ENCODE measurements at places on chromosomes 2 and 18.

GRCh38 chr2:143477714-143478443 lies 348.7 kb downstream of the ARHGAP15 start:
- no peak for DNase-seq

DNA sequence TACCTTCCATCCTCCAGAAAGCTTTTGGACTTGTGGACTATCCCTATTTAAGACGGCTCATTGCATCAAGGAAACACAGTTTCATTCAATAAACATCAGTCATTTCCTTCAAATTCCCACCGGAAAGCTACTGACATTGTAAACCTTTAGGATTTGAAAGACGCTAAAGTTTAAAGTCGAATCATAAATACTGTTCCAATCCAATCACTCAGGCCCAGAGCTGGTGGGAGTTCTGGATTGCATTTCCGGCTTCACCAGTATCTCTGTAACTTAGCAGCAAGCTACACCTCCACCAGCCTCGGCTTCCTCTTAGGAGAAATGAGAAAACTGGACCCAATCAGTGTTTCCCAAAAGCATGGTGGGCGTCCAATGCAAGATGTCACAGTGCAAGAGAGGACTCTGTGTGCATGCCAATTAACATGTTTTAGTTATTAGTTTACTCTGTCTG lies 1.6 kb downstream of the WDFY1 start:
- DNase-seq = no peak

- no peak for DNase-seq
Observed at GRCh38 chr2:201046881-201047280, 24.6 kb downstream of the HYCC2 start.

GRCh38 chr2:44918095-44918775 lies 23.3 kb upstream of the SIX3 start:
- no peak for DNase-seq

- peak; percentile 51 for DNase-seq
Observed at GRCh38 chr18:22032392-22032961, 136.9 kb upstream of the GATA6 start.

GRCh38 chr2:198874472-198874858 lies 583.3 kb downstream of the SATB2 start:
- DNase-seq = no peak

GRCh38 chr2:19416784-19417684 lies 58.6 kb upstream of the OSR1 start:
- no peak for DNase-seq

- peak; percentile 6 for DNase-seq
Observed at GRCh38 chr2:55519938-55520885, 694 bp downstream of the CFAP36 start.

DNA sequence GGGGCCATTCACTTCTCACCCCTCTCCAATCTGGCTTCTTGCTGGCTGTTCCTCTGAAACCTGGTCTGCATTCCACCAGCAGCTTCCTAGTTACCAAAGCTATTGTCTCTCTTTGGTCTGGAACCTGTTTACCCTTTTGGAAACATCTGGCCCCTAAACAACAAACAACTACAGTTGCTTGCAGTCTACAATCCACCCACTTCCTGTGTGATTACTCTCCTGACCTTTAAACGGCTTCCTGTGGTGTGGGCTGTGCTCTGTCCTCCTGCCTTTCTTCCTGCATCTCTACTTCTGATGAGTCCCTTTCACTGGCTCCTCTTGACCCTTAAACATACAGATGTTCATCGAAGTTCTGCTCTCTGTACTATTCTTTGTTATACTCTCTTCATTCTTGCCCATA lies 303.8 kb downstream of the TDRD15 start:
- DNase-seq = no peak

DNA sequence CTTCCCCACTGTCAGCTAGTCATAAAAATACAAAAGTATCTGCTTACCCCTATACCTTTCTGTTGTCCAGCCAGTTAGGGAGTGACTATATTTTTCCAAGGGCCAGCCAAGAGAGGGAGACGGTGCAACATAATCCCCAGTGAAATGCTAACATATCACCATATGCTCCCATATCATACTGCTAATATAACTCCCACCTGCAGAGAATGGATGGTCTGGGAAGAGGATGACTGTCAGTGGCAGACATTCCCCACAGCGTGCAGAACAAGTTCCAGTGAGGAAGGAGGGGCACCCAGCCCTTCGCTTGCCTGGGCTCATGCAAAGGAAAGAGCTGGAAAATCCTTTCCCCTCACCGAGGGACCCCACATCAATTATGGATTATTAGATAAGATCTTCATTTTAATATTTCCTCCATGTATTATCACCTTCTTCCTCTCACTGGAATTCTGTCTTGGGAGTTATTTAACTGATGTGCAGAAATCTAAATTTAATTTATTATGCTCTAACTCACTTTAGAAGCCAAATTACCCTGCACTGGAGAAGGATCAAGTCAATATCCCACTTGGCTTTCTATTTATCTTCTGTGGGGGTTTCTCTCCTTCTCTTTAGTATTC lies 135.6 kb downstream of the GALNT14 start:
- DNase-seq = no peak

DNA sequence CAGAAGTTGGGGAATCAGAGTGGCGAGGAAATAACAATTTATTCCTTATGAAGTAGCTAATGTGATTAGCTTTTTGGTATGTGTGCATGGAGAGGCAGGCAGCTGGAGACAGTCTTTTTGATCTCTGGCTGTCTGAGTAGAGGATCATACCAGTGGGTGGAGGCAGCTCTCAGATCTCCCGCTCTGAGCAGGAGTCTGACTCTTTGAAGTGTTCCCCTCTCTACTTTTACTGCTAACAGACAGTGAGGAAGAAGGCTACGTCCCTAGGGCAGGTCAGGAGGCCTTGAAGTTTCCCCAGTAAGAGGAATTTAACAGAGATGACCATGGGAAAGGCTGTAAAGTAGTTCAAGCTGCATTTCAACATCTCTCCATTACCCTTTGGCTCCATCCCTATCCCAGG lies 111.9 kb upstream of the REG3A start:
- DNase-seq = no peak
